ENCODE measurements at places on chromosomes 16 and 17.

- no peak for DNase-seq
Observed at GRCh38 chr17:1783834-1784611, 22.2 kb downstream of the SERPINF1 start.

DNA sequence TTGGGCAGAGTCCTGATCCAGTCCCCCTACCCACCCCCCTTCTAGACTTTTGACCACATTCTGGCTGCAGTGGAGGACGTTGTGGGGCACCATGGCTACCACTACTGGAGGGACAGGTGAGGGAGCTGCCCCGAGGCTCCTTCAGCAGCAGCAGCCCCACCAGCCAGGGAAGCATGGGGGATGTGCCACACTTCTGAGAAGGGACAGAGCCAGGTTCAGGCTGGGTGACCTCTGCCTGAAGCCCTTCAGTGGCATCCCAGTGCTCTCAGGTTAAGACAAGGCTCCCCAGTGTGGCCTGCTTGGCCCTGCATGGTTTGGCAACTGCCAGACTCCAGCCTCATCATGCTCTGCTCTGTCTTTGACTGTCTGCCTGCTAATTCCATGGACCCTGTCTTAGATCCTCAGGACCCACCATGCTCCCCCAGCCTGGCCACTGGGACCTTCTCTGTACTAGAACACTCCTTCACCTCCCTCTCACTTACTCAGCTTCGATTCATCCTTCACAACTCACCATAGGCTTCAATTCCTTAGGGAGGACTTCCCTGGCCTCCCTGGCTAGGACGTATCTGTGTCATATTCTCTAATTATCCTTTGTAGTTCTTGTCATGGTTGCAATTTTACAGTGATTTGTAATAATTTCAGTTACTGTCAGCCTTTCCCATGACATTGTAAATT, 8.8 kb downstream of the SLC9A5 start:
- no peak for DNase-seq

DNA sequence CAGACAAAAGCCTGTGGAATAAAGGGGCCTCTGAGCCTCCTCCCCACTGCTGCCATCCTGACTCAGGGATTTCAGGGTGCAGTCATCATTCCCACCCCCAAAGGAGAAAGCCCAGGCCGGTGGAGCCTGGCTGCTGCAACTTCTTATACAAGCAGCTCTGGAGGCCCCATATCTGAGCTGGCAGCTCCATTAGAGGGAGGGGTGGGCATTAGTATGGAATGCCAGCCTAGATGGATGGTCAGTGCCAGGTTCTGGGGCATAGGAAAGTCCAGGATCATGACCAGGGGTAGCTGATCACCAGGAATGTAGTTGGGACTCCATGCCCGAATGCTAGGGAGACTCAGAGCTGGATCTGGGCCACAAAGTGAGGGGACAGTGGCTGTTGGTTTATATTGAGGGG, 581.0 kb downstream of the KCNJ18 start:
- DNase-seq, result no peak

GRCh38 chr16:4323845-4324488, 8.1 kb downstream of the GLIS2 start:
- no peak for DNase-seq

- no peak for DNase-seq
Observed at GRCh38 chr16:27752241-27752640, 202.3 kb downstream of the KATNIP start.

- no peak for DNase-seq
Observed at GRCh38 chr16:4328046-4328781, 12.3 kb downstream of the GLIS2 start.

GRCh38 chr16:74650966-74651567, 15.6 kb downstream of the RFWD3 start:
- no peak for DNase-seq

GRCh38 chr16:84607694-84608093, 10.2 kb downstream of the COTL1 start:
- no peak for DNase-seq

DNA sequence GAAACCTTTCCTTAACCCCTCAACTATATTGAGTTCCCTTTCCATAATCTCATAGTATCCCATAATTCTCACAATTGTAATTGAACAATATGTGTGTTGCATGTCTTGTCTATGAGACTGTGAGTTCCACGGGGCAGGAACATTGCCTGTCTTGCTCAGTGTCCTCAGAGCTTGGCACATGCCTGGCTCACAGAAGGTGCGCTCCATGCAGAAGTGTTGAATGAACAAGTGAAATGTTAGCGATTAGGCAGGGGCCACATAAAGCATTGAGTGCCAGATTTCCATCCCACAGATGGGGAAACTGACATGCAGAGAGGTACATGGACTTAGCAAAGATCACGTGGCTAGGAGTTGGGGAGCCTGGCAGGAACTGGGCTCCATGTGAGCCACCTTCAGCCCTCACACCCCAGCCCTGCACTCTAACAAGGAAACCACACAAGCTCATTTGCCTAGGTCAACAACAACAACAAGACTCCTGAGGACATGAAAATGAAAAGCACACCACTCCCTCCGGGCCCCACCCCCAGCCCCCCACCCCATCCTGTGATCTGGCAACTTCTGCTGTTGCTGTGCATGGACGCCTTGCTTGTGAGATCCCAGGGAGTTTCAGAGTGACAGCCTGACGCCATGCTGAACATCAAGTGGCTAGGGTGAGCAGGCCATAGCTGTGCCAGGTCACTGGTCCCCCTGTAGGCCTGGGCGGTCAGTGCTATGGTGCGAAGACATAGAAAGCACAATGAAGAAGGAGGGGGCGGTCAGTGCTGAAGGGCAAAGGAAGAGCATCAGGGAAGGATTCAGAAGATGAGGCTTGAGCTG, 5.0 kb downstream of the PIK3R5 start:
- DNase-seq, result no peak

- no peak for DNase-seq
Observed at GRCh38 chr16:27439271-27440018, 37.5 kb downstream of the IL21R start.

DNA sequence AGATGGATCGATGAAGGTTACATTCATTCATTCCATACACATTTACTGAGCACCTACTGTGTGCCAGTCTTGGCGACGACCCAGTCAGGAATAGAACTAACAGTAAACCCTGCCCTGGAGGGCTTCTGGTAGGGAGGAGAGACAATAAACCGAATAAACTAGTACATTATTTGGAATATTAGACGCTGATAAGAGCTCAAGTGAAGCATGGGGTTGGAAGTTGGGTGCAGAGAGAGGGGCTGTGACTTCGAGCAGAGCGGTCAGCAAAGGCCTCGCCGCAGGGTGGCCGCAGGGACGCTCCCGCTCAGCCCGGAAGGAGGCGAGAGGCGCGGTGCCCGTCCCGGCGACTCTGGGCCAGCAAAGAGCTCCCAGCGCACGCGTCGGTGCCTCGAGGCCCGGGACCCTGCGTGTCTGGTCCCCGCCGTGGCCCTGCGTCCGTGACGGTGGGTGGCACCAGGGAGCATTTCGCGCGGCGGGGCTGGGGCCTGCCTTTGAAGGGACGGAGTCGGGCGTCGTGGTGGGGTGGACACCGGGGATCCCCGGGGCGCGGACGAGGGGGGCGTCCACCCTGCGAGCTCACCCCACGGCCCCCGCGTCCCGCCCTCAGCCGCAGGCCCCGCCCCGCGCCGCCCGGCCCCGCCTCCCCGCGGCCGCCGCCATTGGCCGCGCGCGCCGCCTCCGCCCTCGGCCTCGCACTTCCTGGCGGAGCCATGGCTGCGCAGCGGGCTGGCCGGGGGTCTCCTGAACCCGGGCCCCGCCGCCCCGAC, at the start of gene KLHL36:
KLHL36 (plus strand) TSS at position 684 of the 767 bp plus-strand sequence. CDS start 2,357 bp downstream, outside the sequence.
- DNase-seq, result peak; percentile 54

DNA sequence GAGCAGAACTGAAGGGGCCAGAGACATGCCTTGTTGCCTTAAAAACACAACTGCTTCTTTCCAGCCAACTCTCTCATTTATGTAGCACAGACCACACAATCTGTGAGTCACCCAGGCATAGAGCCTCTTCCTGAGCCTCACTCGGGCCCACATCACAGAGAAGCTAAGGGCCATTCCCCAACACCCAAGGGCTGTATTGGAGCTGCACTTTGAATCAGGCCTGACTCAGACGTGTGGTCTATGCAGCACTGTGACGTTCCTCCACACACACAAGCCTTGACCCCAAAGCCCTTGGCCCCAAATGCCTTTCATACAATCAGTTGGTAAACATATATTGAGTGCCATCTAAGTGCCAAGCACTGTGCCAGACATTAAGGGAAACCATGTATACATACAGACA, 308.9 kb upstream of the DYNLRB2 start:
- no peak for DNase-seq

DNA sequence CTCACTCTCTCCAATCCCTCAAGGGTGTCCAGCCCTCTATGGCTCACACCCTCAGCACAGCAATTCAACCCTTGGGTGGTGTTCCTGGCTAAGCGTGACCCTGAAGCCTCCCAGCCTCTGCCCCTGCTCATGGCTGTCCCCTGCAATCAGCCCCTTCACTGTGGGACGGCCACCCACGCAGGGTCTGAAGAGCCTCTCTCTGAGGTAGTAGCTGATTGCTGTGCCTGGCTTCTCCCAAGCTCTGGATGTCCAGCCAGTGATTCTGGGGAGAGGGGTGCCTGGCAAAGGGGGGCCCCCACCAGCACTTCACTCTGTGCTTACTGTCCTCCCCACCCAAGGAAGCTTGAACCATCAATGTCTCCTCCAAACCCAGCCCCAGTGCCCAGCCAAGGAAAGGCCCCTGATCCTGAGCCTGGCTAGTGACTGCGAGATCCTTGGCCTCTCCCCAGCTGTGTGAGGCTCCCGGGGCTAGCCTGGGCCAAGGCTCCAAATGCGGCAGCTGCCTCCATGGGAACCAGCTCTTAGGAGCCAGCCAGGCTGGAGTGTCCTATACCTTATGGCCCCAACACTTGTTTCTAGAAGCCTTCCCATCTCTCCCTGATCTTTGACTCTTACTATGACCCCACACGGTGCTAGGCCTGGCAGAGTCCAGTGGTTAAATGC, 9.9 kb downstream of the MTSS2 start:
- no peak for DNase-seq

GRCh38 chr16:78932355-78932943, 668.1 kb downstream of the MAF start:
- no peak for DNase-seq

DNA sequence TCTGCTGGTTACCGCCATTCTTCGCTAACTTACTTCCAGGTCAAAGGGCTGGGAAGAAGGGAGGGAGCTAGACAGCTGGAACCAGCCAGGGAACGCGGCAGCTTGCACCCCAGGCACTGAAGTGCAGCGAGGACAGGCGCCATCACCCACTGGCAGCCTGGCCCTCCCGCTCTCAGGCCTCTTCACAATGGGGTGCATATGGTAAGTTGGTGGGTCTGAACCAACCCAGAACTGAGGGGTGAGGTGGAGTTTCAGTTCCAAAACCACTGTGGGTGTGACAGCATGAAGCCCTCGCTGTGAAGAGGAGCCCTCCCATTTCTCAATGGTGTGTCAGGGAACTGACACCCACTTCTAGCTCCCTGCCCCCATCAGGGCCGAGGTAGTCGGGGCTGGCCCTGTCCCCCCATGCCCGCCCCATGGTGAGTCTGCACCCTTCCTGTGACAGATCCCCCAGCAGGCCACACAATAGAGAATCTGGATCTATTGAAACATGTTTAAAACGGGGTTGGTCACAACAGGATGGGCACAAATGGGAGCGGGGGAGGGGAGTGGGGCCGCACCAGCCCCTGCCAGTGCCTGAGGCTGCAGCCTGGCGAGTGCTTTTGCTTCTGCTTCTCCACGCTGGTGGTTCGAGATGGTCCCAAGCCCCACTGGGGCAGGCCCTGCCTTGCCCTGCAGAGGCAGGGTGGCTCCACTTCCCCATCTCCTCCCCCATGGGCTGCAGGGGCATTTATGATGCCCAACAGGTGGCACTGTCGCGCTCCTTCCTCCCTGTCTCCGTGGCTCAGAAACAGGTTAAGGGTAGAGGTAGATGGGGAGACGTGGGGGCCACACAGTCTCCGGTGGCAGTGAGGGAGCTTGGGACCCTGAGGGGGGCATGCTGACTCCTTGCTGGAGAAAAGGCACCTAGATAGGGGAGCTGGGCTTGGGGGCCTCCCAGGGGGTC, 2.3 kb downstream of the LIMD2 start:
- DNase-seq, result peak; percentile 68

DNA sequence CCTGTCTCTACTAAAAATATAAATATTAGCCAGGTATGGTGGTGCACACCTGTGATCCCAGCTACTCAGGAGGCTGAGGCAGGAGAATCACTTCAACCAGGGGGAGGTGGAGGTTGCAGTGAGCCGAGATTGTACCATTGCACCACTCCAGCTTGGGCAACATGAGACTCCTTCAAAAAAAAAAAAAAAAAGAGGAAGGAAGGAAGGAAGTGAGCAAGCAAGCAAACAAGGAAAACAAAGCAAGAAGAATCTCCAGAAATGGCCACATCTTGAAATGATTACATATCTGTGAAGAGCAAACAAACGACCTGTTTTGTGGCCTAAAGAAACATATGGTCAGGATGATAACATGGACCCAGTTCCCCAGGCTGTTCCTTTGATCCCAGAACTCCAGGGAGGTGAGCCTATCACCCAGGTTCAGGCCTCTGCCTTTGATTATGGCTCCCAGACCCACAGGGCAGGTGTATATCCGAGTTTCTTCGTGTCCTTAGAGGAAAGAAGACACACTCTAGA, 8.9 kb downstream of the ACOX1 start:
- no peak for DNase-seq

DNA sequence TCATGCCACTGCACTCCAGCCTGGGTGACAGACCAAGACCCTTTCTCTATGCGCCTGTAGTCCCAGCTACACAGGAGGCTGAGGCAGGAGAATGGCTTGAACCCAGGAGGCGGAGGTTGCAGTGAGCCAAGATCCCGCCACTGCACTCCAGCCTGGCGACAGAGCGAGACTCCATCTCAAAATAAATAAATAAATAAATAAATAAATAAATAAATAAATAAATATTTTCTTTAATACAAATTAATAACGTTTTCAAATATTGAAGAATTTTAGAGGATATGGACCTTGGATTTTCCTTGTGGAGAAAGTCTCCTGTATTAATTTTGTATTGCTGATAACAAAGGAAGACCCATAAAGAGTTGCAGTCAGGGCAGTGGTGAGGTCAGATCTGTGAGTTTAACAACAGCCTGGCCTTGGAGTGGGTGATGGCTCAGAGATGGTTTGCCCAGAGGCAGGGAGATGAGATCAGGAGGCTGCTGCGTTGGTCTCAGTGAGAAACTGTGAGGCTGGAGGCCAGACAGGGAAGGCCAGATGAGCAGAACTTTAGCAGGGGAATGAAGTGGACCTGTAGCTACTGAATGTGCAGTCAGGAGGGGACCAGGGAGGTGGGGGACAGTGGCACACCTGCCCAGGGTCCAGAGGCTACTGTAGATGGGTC, 4.4 kb upstream of the ASGR1 start:
- no peak for DNase-seq

- DNase-seq, result no peak
Observed at GRCh38 chr16:56874800-56875199, 9.8 kb downstream of the SLC12A3 start.

DNA sequence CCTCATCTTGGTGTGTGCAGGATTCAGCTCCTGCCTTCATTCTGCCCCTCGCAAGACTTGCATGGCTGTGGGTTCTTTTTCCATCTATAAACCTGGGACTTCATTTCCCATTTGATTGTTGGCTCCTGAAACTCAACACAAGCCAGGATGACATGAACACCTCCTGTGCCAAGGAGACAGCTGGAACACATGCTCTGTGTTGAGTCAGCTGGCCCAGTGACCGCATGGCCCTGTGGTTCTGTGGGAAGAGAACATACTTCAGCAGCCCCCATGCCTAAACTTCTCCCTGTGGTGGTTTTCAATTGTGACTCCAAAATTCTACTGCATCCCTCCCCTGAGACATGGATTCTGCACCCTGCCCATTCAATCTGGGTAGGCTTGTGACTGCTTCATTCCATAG, 57.9 kb upstream of the FOXF1 start:
- DNase-seq, result no peak

All from activated CD4-positive, CD25-positive, alpha-beta regulatory T cell treated with anti-CD3 and anti-CD28 coated beads, Interleukin-2, amount 50 U/mL, for 16 hours (primary cell).